D341Med (cell line): ENCODE measurements at places on chromosomes 5 and 9.
A peak's percentile ranks its signal among the peaks of the same experiment; 100 is the strongest.

DNA sequence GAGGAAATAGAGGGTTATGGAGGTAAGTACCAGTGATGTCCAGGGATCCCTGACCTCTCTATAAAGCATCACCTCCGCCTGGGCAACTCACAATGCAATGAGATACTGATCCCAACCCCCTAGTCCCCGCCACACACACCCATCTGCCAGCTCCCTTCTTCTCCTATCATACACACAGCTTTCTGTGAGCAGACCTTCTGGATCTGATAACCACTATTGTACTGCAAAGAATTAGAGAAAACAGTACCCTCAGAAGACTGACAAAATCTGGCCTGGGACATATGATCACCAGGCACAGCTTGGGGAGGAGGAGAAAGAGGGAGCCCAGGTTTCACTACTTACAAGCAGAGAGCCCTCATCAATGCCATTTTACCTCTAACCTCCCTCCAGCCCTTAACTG, 249.0 kb downstream of the SEC61B start:
- no peak for DNase-seq

DNA sequence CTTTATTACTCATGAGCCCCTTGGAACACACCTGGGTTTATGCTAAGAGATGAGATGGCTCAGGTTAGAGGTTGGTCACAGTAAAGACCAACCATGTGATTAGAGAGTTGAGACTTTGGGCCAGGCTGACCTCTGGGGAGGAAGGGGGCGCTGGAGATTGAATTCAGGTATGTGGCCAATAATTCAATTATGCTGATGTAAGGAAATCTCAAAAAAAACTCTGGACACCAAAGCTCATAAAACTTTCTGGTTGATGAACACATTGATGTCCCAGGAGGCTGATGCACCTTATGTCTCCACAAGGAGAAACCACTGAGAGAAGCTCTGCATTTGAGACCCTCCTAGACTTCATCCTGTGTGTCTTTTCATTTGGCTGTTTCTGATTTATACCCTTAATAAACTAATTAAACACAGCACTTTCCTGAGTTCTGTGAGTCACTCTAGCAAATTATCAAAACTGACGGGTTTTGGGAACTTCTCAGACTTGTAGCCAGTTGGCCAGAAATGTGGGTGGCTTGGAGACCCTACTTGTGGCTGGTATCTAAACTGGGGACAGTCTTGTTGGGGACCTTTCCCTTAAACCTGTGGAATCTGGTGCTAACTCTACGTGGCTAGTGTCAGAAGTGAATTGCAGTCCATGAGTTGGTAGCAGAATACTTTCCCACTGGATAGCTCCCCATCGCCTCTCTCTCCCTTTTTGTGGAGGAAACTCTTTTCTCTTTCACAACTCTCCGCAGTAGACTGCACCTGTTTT, 7.5 kb upstream of the CCL27 start:
- DNase-seq: no peak

- no peak for DNase-seq
Observed at GRCh38 chr9:75233011-75233410, 144.7 kb downstream of the OSTF1 start.

GRCh38 chr9:18798508-18799290, 234.3 kb downstream of the SAXO1 start:
- no peak for DNase-seq

- DNase-seq: no peak
Observed at GRCh38 chr9:127506117-127506813, 55.0 kb downstream of the LRSAM1 start.

DNA sequence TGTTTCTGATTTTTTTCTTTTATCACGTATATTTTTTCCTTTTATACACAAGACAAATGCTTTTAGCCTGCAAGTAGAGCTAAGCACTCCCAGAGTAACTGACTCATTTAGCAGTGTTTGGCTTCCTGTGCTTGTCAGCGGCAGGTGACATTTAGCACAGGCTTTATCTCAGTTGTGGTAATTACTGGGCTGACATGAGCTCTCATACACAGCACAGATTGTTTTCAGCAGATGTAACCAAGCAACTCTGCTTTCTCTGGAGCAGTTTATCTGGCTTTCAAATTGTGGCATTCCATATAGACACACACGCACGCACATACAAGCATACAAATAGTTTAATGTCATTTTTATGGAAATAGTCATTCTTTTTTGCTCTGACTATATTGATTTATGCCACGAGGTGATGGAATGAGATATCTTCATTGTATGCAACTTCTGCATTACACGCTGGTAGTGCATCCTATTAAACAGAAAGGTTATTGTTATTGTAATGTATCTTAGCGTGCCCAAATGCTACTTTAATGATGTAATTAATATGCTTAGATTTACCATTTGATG, 379.0 kb upstream of the GRAMD2B start:
- DNase-seq: no peak

DNA sequence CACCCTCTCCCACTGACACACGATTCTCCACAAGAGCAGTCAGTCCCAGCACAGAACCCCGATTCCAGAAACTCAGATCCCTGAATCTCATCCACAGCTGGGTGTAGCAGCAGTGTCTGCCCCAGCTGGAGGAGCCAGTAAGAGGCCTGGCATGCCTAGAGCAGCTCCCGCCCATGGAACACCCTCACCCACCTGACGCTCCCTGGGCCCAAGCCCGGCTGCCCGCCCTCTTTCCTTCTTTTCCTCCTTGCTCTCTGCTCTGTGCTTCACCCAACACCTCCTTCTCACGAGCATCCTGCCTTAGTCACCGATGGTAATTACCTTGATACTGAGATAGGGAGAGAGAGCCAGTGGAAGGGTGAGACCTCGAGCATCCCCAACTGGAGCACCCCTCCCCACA, 8.7 kb downstream of the PCDH1 start:
- no peak for DNase-seq

DNA sequence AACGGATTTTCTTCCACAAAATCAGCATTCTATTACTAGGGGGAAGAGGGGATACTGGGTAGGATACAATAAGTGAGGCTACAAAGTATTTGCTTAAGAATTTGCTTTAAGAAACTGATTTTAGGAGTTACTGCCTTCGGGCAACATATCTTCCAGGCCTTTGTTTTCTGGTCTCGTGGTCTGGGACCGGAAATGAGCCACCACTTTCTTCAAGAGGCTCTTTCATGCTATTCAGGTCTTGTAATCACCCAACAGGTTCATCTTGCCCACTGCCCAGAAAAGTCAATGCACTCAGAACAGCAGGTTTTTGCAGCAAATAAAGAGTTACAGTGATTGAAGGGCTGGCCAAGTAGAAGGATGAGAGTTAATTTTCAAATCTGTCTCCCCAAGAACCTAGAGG, 6.6 kb upstream of the AOPEP start:
- DNase-seq: no peak

DNA sequence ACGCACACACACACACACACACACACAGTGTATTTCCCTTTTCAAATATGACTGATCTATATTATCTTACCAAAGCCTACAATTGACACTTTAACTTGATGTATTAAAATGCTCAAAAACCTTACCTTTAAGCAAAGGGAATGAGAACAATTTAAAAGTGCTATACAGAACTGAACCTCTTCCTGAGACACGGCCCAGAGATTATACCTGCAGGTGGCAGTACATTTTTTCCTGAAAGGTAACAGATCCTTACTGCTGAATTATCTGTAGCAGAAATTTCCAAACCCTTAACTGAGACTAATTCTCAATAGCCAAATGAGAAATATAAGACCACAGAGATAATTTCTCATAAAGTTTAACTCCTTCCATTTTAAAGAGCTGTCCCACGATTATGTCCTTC, 91.1 kb downstream of the MYO10 start:
- no peak for DNase-seq

DNA sequence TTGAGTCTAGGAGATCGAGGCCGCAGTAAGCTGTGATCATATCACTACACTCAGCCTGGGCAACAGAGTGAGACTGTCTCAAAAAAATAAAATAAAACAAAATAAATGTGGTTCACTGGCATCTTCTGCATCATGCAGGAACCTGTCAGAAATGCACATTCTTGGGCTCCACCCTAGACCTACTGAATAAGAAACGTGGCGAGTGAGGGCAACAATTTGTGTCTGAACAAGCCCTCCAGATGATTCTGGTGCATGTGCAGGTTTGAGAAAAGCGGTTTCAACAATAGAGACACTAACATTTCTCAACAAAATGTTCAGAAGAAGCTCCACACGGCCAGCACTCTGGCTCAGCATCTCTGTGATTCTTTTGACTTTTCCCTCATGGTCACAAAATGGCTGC, 42.8 kb upstream of the CPEB4 start:
- DNase-seq: no peak

- no peak for DNase-seq
Observed at GRCh38 chr5:139215107-139215975, 17.2 kb upstream of the SIL1 start.

DNA sequence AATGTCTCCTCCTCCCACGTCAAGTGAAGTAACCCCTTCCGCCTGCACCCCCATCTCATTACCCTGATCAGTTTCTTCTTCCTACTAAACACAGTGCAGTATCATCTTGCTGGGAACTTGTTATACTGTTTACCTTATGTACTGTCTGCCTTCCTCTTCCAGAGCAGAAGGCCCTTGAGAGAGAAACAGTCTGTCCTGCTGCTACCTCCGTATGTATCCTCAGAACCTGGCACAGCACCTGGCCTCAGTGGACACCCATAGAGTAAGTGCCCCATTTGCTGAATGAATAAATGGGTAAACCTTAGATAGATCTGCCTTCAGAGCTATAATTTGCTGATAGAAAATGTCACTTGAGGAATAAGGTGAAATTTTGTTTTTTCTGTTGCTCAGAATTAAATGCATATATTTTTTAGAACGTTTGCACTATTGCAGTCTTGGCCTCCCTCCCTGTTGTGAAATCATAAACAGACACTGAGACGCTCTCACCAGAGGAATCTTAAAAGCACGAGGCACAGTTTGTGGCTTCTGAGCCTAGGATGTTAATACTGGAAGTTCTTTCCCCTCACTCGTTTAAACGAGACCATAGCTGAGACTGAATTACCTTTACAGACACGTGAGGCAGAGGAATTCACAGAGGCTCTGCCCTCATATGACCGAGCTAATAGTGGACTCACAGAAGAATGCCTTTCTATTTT, 223.1 kb upstream of the DAP start:
- DNase-seq: no peak

- no peak for DNase-seq
Observed at GRCh38 chr5:170046241-170046640, 59.5 kb upstream of the FOXI1 start.

GRCh38 chr5:19175776-19176570, 812.0 kb downstream of the CDH18 start:
- peak; percentile 15 for DNase-seq

DNA sequence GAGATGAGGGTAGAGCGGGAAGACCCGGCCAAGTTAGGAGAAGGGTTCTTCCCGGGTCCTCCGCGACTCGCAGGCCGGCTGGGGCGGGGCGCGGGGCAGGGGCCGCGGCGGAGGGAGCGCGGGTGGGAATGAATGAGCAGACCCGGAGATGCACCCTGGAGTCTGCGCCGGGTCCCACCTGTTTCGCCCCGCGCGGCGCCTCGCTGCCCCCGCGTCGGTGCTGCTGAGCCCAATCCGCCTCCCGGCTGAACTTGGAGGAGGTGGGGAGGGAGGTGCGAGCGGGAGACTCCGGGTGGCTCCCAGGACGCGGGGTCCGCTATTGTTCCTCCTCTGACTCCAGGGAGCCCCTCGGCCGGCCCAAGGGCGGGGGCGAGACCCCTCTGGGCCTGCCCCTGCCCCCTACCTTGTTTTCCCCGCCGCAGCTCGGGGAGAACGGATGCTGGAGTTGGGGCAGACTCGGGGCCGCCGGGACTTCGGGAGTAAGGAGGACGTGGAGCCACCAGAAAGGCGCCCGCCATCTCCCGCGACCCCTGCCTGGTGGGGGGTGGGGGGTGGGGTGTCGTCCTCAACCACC, 659 bp downstream of the RAI14 start:
- DNase-seq: peak; percentile 63

- DNase-seq: no peak
Observed at GRCh38 chr5:134145041-134145757, 30.7 kb downstream of the TCF7 start.

DNA sequence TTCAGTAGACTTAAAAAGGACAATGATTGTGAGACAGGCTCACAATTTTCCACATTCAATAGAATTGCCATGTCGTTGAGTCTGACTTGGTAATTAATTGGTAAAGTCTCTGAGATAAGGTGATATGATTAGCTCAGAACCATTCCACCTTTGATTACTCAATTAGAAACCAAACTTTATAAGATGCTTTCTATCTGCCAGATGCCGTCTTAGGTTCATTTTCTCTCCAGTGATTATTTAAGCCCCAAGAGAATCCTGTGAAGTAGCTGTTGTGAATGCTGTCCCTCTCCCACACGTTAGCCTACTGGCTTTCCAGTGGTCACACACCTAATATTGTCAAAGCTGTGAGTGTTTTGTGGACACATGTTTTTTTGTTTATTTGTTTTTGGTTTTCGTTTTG, 528.9 kb upstream of the ZNF462 start:
- peak; percentile 32 for DNase-seq

DNA sequence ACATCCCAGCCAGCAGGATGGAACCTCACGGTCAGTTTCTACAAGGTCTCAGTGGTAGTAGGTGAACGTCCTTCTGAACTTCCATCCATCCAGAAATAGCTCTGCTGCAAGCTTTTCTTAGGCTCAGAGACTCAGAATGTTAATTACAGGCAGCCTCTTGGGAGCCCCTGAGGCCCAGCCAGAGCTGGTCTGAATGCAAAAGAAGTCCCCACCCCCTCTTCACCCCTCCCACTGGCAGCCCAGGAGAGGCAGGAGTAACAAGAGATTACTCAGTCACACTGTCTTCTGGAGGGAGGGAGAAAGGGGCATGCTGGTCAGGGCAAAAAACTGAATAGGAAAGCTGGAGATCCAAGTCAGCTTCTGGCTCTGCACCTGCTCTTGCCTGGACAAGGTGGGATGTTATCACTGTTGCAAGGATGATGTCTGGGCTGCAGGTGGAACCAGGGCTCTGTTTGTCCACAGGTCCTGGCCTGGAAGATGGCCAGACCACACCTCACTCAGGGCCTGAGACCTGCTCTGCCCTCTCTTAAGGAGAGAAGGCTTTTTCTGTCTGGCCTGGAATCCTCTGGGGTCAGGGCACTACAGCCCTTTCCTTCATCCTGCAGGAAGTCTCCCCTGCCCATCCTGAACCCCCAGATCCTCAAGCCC, 9.1 kb downstream of the ENHO start:
- DNase-seq: peak; percentile 77

GRCh38 chr5:29037716-29038115, 1999.3 kb upstream of the CDH9 start:
- DNase-seq: no peak

- DNase-seq: no peak
Observed at GRCh38 chr9:127388037-127388855, 8.7 kb upstream of the SLC2A8 start.

- no peak for DNase-seq
Observed at GRCh38 chr5:163407034-163407655, 30.2 kb upstream of the CCNG1 start.

DNA sequence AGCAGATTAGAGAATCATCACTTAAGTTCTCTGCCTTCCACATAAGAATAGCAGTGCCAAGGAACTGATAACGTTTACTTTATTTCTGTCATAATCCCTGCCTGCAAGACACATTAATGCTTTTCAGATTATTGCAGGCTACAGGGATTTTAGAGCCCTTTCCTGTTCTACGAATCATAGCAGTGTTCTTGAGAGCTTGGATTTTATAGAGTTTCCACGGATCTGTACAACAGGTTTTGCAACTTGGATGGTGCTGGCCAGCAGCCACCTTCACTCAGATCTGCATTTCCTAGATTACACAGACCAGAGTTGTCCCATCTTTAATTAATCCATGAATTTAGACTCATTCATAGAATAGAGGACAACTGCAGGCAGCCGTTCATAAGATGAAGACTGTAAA, 38.1 kb downstream of the SLC12A2 start:
- DNase-seq: peak; percentile 14

- DNase-seq: no peak
Observed at GRCh38 chr5:177389241-177390169, 5.3 kb downstream of the SLC34A1 start.

GRCh38 chr5:926417-927171, 33.9 kb downstream of the TRIP13 start:
- DNase-seq: no peak
